ENCODE measurements at places on chromosomes 2 and 18.

GRCh38 chr2:23524261-23524706, 139.3 kb downstream of the KLHL29 start:
- no peak for DNase-seq

- DNase-seq: no peak
These were observed 754.4 kb downstream of the ADCYAP1 start for GRCh38 chr18:1658908-1659566.

GRCh38 chr2:231332388-231332787, 63.1 kb upstream of the B3GNT7 start:
- DNase-seq: no peak

- DNase-seq: peak; percentile 52
These were observed 40.2 kb upstream of the EML4 start for GRCh38 chr2:42128721-42129486.

DNA sequence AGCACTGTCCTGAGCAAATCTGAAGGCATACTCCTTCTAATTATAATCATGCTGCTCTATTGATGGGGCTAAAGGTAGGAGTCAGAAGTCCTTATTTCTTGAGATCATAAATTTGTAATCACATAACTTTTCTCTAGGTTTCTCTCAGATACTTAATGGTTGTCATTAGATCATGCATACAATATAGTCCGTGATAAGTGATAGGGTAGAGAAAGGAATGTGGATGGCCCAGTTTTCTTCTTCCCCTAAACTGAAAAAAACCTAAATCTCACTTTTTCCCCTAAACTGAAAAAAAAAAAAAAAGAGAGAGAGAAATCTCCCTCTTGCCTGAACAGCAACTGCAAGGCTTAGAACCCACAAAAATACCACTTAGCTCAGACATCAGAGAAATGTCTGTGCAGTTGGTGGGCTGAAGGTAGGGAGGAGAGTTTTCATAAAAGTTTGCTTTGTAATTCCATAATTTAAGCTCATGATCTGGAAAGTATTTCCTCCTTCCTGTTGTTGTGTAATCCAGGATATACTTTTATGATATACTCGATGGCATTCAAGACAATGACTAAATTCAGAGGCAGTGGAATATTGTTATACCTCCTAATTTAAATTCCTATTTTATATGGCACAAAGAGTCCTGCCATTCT, 79.3 kb upstream of the ITPRID2 start:
- DNase-seq: no peak

GRCh38 chr2:235669983-235670962, 176.4 kb downstream of the AGAP1 start:
- DNase-seq: peak; percentile 47

GRCh38 chr2:159736048-159736447, 23.7 kb downstream of the MARCHF7 start:
- DNase-seq: no peak

DNA sequence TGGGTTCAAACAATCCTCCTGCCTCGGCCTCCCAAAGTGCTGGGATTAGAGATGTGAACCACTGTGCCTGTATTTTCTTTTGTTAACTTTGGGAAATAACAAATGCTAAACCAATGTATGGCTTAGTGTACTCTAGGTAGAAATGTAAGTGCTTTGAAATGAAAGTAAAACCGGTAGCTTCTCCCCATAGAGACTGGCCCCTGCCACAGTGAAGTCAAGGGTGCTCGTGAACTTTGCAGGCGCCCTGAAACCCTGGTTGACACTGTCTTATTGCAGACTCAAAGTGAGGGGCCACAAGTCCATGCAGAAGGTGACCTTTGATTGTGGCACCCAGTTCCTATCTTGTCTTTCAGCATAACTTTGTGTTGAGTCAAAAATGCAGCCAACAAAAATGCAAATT, 24.2 kb upstream of the MTCL1 start:
- no peak for DNase-seq

- no peak for DNase-seq
These were observed 303.5 kb downstream of the STK39 start for GRCh38 chr2:167943897-167944296.

- no peak for DNase-seq
These were observed 536 bp downstream of the XDH start for GRCh38 chr2:31413862-31414550.

- DNase-seq: no peak
These were observed 804.5 kb upstream of the POU3F3 start for GRCh38 chr2:104049438-104049837.

GRCh38 chr18:79396431-79397246, 909 bp downstream of the NFATC1 start:
- no peak for DNase-seq

- no peak for DNase-seq
These were observed 83.5 kb downstream of the BIN1 start for GRCh38 chr2:127023504-127023903.

- DNase-seq: no peak
These were observed 63.0 kb downstream of the GLI2 start for GRCh38 chr2:120798567-120799247.

DNA sequence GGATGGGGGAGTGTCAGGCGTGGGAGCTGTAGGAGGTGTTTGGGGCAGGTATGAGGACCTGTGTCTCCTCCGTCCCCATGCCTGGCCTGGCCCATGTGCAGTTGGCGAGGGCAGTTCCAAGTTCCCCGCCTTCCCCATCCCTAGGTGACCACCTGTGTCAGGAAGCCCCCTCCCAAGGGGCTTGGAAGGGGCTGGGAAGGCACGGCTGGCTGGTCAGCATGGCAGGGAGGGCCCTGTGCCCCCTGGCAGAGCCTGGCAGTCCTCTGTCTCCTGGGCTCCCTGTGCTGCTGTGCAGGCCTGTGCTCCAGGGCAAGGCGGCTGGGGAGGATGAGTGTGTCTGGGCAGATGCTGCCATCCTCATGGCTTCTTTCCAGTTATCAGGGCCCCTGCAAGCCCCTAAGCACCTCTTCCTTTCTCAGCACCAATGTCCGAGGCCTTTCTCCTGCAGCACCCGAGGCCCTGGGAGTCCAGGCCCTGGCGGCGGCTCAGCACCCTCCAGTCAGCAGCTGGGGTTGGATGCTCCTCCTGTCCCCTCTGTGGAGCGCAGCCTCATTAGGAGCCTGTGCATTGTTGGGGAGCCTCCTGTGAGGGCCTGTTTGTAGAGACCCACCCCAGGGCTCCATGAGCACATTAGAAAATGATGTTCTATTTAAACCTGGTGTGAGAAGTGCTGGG, 101.7 kb downstream of the FAM210A start:
- DNase-seq: no peak

- no peak for DNase-seq
These were observed 63.9 kb upstream of the LAPTM4A start for GRCh38 chr2:20115374-20115773.

DNA sequence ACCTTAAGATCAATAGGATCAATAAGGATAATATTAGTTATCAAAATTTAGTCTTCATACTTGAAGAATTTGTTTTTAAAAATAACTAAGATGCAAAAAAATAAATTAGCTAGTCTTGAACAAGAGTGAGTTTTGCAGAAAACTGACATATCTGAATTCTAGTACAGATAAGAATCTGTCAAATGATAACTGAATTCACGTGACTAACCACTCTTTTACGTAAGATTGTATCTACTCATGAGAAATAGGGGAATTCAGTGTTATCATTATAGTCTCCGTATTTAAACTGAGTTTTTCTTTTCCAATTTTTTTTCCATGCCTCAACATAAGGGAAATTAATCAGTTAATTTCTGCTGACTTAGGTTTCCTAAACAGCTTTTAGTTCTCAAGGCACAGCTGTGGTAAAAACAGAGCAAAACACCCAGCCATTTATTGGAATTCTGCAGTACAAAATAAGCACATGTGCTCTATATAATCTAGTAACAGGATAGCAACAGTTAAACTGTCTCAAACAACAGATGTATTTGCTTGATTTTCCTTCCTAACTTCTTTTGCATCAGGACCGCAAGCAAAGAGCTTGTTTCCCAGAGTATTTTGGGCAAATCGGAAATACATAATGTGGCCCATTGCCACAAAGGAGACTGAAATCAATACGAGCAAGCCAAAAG, 19.1 kb downstream of the SLC40A1 start:
- no peak for DNase-seq

- DNase-seq: no peak
These were observed 933 bp upstream of the ADNP2 start for GRCh38 chr18:80108121-80108536.

GRCh38 chr18:37277804-37278203, 287.8 kb downstream of the CELF4 start:
- DNase-seq: no peak

- DNase-seq: no peak
These were observed 17.6 kb downstream of the MCFD2 start for GRCh38 chr2:46898024-46898423.

DNA sequence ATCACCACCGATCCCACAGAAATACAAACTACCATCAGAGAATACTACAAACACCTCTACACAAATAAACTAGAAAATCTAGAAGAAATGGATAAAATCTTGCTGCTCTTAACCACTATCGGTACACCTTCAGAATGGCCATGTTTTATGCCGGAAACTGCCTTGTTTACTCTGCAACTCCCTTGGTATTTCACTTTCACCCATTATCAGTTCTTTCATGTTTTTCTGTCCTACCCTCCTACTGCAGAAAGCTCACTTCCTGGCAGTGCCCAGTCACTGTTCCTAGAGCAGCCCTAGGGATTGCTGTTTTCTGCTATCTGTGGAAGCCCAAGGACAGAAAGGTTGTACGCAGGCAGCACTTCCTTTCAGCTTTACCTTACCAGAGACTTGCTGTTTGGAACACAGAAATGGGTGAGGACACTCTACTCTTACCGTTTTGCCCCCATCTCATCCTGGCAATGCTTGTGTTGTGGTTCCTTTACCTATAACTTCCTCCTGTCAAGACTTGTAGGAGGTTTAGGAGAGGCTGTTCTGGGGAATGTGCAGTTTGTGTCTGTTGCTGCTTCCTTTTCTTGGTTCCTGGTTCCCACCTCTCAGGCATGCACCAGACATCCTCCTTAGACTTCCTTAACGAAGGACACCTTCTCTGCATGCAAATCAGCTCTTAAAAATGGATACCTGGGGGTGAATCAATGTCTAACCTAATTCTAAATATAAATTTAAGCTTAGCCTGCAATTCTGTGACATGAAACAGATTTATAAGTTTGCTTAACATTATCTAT, 394.4 kb downstream of the SPAG16 start:
- DNase-seq: no peak

- DNase-seq: no peak
These were observed 566.6 kb upstream of the VRK2 start for GRCh38 chr2:57479981-57480380.

- no peak for DNase-seq
These were observed 1287.8 kb upstream of the TMEFF2 start for GRCh38 chr2:193482557-193482956.

DNA sequence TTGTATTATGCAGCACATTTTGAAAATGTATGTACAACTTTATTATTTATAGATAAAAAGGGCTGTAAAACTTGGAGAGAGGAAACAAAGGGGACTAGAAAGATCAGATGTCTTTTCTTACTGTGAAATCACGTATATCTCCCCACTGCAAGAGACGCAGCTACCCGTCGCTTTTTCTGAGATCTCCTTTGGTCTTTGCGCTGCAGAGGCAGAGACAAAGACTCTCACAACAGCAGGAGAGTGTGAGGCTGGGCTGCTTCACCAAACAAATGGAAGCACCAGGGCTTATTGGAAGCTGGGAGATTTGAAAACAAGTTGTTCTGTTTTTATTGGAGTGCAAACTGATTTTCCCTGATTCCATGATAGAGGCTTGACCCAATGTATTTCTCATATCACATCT, 129.0 kb upstream of the PARD3B start:
- DNase-seq: no peak

DNA sequence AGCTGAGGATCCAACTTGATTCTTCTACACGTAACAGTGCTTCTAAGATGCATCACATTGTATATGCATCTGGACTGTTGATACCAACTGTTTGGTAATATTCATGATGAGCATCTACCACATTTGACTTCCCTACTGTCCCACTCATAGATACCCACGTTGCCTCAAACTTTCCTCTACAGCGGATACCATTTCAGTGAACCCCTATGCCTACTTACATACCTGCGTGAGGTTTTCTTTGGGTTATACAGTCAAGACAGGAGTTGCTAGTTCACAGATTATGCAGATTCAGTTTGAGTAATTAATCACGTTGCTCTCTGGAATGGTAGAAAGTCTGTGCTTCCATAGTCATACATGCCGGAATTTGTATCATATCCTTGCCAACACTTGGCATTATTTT, 40.0 kb downstream of the EPC2 start:
- no peak for DNase-seq

GRCh38 chr2:224650815-224651439, 65.2 kb downstream of the CCDC195 start:
- DNase-seq: peak; percentile 11

GRCh38 chr2:197890168-197890567, 85.8 kb downstream of the PLCL1 start:
- no peak for DNase-seq

DNA sequence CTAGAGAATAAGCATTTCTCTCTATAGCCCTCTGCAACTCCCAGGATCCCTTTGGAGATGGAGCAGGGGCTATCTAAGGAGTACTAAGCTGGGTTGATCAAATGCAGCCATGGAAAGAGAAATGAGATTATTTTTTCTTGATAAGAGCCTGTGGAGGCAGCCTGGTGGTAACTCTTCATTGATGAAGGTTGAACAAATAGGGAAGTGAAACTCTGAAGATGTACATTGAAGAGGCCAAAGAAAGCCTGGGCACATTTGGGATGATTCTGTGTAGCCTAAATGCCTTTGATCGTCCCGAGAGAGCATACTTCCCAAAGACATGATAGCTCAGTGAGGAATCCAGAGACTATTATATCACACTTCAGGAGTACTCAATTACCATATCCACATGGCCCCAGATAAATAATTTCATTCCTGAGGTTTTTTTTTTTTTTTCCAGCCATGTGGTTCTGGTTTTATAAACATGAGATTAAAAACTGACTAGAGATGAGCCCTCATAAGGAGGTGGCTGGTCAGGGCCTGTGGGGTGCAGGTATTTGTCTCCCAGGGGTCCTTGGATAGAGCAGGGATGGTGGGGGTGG, 192.5 kb downstream of the TPGS2 start:
- no peak for DNase-seq

Measured in AG04450 (cell line).